A549 (cell line): ENCODE measurements at places on chromosomes 12 and 14.

GRCh38 chr12:117507548-117507947 lies 146.1 kb upstream of the NOS1 start:
- DNase-seq, result no peak

GRCh38 chr12:41190338-41190737 lies 2.2 kb downstream of the PDZRN4 start:
- DNase-seq, result peak; percentile 44

DNA sequence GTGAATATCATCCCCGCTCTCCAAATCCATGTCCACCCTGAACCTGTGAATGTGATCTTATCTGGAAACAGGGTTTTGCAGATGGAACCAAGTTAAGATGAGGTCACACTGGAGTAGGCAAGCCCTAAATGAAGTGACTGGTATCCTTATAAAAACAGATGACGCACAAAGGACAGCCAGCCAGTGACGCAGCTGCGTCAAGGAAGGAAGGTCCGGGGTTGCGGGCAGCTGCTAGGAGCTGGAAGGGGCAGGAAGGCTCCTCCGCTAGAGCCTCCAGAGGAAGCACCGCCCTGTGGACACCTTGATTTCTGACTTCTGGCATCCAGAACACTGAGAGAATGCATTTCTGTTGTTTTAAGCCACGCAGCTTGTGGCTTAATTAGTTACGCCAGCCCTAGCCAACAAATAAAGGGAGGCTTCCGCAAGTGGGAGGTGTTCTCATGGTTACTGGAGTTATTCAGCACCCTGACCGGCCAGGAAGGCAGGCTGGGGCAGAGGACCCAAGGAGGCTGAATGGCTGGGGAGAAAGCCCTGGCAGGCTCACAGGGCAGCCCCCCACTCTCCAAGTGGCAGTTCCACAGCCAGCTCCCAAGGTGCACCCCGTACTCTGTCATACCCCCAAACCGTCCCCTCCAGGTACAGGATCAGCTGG lies 127.6 kb upstream of the NCOR2 start:
- DNase-seq, result no peak

- no peak for DNase-seq
Observed at GRCh38 chr12:98752726-98753125, 107.6 kb downstream of the APAF1 start.

DNA sequence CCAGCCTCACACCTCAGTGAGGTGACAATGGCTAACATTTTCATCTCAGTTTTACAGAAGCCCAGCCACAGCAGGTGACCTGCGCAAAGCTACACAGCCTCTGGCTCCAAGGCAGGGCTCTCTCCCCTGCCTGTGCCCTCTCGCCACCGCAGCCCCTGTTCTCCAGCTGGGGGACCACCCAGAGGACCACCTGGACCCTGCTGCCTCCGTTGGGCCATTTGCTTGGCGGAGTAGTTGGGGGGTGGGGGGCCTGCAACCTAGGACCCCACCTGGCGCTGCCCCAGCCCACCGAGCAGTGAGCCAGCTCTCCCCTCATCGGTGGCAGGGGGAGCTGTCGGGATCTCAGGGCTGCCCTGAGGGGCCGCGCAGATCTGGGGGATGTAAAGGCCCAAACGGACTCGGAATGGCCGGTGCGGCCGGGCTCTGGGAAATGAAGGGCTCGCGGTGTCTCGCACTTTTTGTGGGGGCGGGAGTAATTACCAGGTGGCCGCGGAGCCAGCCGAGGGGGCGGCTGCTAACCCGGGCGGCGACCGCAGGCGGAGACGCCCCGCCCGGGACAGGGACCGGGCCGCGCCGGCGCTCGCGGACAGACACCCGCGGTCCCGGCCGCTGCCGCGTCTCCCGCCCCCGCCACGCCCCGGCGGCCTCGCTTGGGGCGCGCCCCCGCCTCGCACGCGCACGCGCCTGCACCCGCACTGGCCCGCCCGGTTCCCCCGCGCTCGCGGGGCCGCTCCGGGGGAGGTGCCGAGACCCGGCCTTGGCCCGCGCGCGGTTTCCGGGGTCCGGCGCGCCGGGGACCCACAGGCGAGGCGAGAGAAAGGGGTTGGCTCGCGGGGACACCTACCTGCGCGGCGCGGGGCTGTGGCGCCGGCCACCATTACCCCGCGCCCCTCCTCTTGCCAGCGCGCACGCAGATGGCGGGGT lies 8.6 kb upstream of the GPR68 start:
- DNase-seq, result peak; percentile 28

- no peak for DNase-seq
Observed at GRCh38 chr12:26555139-26555538, 277.9 kb downstream of the ITPR2 start.
